ENCODE measurements at places on chromosomes 7 and 10.

DNA sequence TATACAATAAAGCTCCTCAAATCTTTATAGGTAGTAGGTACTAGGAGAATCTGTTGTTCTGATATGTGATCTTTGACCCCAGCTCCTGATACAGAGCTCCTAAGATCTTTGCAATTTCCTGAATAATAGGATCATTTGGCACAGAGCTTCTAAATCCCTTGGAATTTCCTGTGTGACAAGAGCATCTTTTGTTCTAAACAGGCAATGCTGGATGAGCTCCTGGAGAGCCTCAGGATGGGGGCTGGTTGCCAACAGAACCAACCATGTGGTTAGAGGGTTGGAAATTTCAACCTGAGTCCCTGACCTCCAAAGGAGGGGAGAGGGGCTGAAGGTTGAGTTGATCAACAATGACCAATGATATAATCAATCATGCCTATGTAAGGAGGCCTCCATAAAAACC lies 629.0 kb downstream of the CCSER2 start:
- DNase-seq, result no peak

DNA sequence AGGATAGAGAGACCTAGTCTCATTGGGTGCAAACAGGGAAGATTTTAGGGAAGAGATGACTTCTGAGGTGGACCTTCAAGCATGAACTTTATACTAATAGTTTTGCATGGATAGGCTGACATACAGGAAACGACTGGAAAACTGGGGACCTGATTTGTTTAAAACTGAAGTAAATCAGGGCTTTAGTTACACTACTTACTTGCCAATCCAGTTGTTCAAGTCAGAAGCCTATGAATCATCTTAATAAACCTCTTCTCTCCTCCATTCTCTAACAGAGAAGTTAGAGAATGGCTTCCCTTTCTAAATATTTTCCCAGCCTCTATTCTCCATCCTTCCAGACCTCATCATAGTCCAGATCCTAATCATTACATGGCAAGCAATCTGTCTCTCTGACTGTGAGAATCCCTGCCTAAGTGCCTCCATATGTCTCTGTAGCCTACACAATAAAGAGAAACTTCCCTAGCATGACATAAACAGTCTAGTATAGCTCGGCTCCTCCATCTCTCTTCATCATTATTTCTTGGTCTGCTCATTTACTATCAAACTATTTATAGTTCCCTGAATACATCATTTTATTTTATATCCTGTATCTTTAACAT lies 55.8 kb downstream of the PRKG1 start:
- peak; percentile 13 for DNase-seq

- DNase-seq, result no peak
Observed at GRCh38 chr10:121919666-121920065, 8.2 kb downstream of the ATE1 start.

DNA sequence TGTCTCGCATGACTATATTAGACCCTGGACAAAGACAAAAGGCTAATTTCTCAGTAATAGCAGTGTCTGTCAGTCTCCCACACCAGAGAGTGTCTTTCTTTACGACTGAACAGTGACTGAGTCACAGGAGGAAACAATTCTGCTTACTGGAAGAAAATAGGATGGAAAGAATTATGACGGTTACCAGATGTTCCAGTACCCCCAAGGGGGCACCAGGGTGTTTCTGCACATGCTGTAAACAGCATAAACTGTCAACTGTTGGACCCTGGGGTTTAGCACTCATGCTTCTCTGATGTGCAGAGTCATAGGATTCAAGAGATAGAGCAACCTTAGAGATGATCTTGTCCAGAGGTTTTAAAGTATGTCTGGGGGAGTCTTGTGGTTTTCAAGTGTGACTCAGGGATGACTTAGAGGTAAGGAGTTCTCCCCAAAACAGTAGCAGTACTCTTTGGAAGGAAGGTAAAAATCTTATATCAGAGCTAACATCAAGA lies 291.7 kb downstream of the THSD7A start:
- DNase-seq, result peak; percentile 32

DNA sequence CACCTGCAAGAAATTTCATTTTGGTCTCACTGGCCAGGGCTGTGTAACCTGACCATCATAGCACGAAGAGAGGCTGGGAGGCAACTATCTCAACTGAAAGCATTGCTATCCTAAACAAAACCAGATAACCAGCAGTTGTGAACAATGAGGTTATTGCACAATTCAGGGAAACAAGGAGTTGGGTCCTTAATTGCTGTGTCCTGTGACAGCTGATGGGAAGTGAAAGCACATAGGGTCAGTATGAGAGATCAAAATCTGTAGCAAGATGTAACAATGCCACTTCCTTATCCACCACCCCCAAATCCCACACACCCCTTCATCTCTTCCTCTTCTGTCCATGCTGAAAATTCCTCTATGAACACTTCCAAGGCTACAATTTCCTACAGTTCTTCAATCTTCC lies 80.2 kb downstream of the HTR7 start:
- no peak for DNase-seq

DNA sequence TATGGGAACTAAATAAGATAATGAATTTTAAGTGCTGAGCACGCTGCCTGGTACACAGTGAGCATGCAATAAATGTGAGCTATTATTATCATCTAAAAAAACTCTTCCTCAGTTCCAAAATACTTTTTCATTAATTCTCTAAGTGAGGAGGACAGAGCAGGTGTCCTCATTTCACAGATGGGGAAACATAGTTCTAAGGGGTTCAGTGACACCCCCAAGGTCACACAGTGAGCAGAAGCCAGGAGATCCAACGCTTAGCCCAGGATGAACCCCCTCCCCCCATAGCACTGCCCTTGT lies 6.8 kb upstream of the RRP12 start:
- DNase-seq, result no peak

- peak; percentile 58 for DNase-seq
Observed at GRCh38 chr7:105473163-105473562, 48.9 kb downstream of the PUS7 start.

DNA sequence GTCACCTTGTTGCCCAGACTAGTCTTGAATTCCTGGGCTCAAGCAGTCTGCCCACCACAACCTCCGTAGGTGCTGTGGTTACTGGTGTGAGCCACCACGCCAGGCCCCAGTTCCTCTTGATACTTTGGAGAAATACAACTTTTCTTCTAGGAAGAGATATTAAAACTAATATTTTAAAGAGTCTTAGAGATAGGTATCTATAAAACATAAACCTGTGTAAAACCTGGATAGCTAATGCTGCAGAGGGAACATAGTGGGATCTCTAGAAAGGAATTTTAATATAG lies 4.8 kb upstream of the GDI2 start:
- DNase-seq, result no peak

GRCh38 chr7:25779002-25779546 lies 372.9 kb upstream of the NFE2L3 start:
- no peak for DNase-seq

DNA sequence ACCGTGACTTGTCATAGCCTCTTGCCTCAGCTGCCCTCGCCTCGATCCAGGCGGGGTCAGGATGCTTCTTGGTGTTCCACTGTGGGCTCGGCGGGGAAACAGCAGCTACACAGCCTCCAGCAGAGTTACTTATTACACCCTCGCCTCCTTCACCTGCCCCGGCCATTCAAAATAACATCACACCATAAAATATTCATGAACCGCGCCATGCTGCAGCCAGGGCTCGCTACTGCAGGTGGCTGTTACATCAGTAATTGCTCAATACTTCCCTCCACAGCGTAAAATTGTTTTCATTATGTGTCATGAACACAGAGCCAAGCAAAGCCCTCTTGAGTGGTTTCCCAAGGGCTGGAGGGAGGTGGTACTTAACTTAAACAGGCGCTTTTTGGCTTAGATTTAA lies 241.5 kb upstream of the SP8 start:
- DNase-seq, result peak; percentile 93

GRCh38 chr7:99601656-99602310 lies 3.7 kb downstream of the TMEM225B start:
- DNase-seq, result no peak

DNA sequence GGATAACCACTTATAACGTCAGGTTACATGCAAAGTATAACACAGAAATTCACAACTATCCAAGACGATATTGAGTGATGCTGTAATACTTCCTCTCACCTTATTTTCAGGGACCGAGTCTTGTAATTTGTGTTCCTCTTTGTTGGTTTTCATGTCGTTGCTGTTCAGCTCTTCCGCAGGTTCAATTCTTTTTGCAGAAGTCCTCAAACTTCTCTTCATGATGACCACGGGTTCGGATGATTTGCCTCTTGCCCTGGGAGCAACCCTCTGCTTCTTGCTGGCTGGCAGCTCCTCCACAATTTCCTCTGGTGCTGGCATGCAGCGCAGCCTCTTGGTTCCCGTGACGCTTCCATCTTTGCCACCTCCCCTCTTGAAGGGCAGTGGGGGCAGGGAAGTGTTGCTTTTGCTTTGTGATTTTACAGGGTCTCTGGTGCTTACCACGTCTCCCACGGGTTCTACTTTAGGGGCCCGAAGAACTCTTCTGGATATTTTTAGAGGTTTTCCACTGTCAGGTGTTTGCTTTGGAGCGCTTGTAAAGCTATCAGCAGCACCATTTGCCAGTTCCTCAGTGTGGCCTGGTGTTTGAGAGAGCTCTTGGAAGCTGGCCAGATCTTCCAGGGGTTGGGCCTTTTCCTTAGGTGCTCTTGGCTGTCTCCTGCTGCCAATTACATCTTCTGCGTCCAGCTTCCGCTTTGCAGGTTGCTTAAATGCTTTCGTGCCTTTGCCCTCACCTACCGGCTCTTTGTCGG lies 23.6 kb downstream of the MKI67 start:
- DNase-seq, result no peak

- no peak for DNase-seq
Observed at GRCh38 chr7:151524845-151525244, 5.2 kb upstream of the RHEB start.

DNA sequence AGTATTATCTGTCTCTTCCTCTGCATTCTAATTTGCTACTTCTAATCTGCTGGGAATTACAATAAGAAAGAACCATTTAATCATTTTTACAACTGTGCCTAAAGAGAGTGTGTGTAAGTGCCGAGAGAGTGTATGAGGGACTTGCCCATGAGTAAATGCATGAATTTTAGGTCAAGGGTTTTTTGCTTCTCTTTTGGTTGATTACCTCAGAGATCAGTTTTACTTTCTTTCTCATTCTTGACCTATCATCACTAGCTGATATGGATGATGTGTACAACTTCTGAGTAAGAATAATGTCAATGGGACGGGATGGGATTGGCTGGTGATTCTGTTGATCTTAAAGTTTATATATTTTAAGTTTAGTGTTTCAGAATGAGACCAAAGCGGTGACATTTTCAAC lies 47.8 kb downstream of the IKZF1 start:
- no peak for DNase-seq

DNA sequence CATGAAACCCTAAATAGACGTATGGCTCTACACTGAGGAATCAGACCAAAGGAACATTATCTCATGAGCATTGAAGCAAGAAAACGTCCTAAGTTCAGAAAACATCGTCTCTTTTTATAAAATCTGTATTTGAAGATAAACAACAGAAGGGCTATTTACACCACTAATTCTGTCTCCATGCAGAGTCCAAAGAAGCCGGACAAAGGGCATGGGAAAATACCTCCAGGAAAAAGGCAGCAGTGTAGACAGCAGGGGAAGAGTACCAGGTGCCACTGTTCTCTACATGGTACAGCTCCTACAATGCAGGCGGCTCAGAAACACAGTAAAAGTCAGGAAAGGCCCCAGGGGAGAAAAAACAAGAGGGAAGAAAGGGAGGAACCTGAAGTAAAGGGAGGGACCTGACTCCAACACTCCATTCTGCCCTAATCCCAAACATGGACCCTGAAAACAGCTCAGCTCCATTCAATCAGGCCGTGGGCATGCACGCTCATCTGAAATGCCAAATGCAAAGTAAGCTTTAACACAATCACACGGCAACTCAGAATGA lies 17.5 kb downstream of the FAM171A1 start:
- no peak for DNase-seq

- DNase-seq, result peak; percentile 99
Observed at GRCh38 chr10:103781329-103782061, 73.9 kb downstream of the SH3PXD2A start.

DNA sequence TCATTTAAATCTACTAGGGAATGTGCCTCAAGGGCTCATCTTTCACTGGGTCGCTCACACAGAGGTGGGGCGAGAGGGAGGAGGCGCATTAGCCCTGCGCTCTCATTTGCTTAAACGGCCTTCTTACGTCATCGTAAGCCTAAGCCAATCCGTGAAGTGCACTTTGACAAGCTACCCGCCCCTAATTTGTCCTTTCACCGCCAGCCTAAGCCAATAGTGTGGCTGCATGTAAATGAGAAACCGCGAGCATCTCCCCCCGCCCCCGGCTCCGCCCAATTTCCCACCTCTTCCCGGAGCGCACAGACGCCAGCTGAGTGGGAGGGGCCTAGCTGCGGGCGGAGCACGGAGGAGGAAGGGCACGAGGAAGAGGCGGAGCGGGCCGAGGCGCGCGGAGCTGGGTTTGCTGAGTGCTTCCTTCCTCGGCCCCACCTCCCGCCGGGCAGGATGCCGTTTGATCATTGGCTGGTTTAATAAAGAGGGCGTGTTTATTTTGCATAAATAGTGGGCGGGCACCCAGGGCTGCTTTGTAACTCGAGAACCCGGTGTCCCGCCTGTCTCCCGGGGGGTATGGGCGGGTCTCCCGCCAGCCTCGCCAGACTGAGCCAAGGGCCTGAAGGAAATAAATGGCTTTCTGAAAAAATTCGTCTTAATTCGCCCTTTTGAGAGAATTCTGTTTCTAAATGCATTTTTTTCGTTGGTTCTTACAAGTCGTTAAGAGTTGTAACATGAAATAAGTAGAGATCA lies 289.6 kb upstream of the NFE2L3 start:
- peak; percentile 100 for DNase-seq

DNA sequence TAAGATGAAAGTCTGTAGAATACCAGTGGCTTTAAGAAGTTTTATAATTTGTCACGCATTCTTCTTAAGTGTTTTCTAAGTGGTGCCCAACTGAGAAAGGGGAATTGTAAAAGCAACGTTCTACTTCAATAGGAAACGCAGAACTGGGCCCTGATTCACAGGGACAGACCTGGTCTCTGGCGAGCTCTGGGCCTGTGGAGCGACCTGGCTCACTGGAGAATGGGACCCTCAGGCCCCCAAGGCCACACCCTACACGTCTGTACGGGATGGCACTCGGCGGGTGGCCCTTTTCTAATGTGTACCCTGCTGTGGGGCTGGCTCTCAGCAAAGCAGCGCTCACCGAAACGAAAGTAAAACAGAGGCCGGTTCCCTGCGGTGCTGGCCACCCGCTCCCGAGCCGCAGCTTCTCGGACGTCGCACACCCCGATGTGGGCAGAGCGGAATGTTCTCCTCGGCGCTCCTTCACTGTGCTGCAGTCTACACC lies 205.0 kb downstream of the DIP2C start:
- no peak for DNase-seq

DNA sequence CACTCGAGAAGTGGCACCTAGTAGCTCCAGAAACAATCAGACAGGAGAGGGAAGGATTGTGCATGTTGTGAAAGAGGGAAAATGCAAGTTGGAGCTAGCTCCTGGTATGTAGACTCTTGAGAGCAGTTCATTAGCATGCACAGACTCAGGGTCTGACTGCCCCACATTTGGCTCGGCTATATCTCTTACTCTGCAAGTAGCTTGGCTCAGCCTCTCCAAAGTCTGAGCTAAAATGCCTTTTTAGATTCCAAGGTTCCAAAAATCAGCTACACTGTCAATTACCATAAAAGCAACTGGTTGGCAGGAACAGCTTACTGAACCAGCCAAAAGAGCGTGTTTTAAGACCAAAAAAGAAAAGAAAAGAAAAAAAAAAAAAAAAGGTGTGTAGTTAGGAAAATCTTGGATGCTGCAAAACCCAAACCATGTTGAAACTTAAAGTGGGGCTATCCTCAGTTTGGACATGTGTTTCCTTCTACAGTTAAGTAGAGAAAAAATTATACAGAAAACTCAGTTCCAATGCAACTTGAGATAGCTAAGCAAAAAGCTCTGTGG lies 65.5 kb downstream of the MKX start:
- DNase-seq, result no peak

GRCh38 chr7:26534649-26535482 lies 243.2 kb downstream of the SNX10 start:
- peak; percentile 71 for DNase-seq

Measured in renal cortical epithelial cell (primary cell).